Activated CD4-positive, alpha-beta T cell treated with anti-CD3 and anti-CD28 coated beads, Interleukin-10, Interleukin-2, amounts not matched to agents 100 ng/mL and 50 ng/mL, durations not matched to agents 16 hours and 8 hours (primary cell): ENCODE measurements at places on chromosomes 2 and 18.

DNA sequence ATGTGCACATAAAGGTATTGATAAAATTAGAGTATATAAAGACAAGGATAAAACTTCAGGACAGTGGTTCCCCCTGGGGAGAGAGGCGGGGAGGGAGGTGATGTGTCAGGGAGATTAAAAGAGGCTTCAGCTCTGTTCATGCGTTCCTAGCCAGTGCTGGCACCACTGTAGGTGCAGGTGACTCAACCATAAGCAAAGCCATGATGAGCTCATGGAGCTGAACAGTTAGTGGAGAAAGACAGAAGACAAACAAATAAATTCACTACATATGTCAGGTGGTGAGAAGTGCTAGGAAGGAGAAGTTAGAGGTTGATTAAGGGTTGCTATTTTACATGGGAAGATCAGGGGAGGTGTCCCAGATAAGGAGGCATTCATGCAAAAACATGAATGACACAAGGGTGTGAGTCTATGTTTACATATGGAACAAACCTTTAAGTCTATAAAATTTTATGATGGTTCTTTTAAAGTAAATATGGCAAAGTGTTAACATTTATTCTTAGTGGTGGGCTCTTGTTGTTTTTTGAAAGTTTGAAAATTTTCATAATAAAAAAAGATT, 136.0 kb downstream of the ANKRD44 start:
- no peak for DNase-seq

DNA sequence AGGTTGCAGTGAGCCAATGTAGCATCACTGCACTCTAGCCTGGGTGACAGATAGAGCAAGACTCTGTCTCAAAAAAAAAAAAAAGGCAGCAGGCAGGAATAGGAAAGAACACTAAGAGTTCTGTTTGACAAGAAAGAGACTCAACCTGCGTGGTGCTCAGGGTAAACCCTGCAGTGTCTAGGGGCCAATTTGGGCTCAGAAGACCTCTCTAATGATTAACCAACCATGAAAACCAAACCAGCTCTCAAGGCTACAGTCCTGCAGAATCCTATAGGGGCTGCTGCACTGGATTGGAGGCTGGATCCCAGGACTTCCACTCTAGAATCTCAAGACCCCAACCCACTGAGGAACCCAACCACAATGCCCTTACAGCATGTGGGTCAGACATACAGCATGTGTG, 2.4 kb downstream of the TRABD2A start:
- DNase-seq, result no peak

DNA sequence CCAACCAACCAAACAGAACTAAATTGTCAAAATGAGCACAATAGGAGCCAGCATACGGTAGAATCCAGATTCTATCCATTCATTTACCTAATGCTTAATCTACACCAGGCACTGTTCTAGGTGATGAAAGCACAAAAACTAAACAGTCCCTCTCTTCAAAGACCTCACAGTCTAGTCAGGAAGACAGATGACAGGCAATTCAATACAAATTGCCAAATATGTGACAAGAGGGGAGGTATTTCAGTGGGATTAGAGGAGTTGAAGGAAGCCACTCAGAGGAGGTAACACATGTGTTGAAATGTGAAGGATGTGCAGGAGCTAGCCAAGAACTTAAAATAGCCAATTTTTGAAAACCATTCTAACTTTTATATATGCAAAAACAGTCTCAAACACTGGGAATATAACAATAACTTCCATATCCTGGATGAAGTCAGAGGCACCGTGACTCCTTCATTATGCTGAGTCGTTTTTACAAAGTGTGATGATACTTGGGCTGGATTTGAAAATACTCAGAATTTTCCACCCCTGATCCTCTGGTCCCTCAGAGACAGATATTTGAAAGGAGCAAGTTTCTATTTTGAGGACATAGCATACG, 204.9 kb downstream of the PID1 start:
- no peak for DNase-seq

DNA sequence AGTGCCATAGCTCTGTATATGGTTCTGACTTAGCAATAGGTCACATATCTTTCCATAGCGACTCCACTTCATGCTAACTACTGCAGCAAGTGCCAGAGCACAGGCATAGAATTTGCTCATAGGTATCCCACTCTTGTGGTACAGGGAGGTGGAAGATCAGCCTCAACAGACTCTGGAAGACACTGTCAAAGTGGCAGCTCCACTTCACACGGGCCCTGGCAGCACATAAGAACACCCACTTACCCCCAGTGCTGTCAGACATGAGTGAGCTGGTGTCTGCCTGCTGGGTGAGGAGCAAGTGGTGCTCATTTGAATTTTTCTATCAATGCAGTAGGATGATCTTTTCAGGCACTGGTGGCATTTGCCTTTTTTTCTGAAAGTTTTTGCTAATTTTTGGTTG, 48.6 kb downstream of the BCL2L11 start:
- DNase-seq, result no peak

- no peak for DNase-seq
Measured at GRCh38 chr18:2855560-2856350, 8.9 kb downstream of the EMILIN2 start.

GRCh38 chr2:171141320-171141719, 19.4 kb downstream of the TLK1 start:
- DNase-seq, result peak; percentile 27

GRCh38 chr2:158125756-158126498, 24.3 kb downstream of the UPP2 start:
- no peak for DNase-seq

DNA sequence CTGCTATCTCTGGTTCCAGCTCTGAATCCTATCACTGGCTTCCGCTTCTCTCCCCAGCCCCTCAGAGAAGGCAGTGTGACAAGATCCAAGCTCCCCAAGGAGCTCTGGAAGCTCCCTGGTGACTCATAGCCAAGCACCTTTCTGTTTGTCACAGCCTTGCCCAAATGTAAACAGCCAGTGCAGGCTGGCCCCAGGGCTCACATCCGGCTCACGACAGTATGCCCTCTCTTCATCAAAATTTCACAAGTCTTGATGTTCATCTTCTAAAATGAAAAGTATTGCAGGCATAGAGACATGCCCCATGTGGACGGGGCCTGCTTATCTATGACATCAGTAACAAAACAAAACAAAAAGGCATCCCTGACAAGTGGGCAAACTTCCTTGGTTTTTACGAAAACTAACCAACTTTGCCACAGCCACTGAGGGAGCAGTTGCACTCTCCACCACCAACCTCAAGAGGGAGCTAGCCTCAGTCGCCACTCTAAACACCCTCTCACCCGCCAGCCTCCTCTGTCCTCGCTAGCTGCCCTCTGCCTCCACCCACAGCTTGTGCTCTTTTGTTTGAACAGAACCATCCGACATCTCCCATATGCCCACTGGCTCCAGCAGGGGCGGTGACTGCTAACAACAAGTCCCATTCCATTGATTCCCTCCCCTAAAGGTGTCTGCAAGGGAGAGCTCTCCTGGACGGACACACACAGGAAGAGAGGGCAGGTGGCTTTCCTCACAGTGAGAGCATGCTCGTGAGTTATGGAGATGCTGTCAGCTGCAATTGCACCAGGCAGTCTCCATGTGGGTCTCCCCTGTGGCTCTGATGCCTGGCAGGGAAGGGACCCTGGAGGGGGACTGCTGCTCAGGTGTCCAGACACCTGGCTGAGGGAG, 71.0 kb upstream of the DAPL1 start:
- DNase-seq, result no peak

DNA sequence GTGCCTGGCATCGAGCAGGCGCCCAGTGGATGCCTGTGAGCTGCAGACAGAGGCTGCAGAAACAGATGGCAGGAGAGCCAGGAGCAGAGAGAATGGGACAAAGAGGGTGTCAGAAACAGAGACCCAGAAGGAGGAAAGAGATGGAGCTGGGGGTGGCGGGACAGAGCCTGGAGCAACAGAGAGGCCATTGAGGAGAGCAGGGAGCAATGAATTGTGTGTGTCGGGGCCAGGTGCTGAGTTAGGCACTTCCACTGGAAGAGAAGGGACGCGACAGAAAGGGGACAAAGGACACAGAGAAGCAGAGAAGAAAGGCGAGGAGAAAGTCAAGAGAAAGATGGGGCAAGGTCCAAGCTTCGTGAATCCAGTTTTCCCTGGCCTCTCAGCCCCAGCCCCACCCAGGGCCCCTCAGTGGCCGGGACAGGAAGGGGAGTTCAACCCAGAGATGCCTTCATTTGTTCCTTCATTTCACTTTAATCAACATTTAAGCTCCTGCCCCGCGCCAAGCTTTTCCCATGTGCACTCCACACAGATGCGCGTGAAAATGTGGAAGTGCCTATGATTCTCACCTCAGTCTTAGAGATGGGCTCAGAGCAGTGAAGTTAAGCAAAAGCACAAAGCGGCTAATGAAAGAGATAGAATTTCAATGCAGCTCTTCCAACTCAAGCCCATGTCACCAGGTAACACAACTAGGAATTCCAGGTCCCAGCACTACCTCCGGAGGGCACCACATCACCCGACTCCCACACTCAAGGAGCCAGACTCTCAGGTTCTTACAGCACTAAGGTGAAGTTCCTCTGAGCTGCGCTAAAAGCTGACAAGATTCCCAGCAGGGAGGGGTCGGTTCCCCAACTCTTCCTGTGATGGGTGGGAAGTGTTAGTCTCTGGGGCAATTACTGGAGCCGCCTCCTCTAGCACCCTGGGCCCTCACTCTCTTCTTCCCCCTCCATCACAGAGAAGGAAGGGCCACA, 55.1 kb downstream of the TNS1 start:
- DNase-seq, result no peak

DNA sequence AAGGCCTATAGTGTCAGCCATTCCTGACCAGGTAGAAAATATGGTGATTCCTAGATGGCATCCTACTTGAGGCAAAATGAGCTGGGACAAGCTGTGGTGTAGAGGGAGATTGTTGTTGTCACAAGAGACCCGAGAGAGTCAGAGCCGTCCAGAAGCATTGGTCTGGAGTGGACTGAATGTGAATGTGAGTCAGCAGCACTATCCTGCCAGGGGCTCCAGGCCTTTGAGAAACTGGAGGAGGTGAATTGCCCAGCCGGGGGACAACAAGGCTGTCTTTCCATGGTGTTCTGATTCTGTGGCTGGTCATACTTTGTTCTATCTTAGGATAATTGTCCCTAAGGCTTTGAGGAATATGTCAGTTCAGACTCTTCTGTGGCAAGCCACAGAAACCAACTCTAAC, 29.4 kb upstream of the EIF2AK3 start:
- no peak for DNase-seq

DNA sequence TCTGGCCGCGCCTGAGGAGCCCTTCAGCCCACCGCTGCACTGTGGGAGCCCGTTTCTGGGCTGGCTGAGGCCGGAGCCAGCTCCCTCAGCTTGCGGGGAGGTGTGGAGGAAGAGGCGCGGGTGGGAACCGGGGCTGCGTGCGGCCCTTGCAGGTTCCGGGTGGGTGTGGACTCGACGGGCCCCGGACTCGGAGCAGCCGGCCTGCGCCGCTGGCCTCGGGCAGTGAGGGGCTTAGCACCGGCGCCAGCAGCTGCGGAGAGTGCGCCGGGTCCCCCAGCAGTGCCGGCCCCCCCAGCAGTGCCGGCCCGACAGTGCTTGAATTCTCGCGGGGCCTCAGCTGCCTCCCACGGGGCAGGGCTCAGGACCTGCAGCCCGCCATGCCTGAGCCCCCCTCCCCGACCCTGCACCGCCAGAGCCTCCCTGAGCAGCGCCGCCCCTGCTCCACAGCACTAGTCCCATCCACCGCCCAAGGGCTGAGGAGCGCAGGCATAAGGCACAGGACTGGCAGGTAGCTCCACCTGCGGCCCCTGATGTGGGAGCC, 534.2 kb downstream of the ZNF804A start:
- no peak for DNase-seq

DNA sequence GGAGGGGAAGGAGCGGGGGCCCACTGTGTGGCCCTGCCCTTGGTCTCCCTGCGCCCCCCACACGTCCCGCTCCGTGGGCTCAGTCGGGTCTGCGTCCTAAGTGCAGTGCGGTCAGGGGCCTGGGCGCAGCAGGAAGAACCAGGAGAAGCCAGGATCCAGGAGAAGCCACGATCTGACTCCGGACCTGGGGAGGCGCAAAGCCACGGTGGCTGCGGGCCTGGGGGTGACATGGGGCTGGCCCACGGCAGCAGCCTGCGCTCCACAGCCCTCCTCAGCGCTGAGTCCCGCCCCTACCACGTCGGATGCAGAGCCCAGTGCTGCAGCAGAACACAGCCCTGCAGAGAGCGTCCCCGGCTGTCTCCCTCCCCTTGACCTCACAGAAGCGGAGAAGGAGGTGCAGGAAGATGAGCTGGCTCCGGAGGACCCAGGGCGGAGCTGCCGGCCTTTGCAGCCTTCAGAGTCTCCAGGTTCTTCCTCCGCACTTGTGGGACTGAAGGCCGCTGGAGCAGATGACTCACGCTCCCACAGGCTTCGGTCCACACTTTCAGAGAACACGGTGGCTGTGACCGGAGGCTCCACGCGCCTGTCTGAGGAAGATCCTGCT, 589.2 kb upstream of the SALL3 start:
- DNase-seq, result no peak

- DNase-seq, result no peak
Measured at GRCh38 chr2:39429746-39430145, 7.3 kb downstream of the MAP4K3 start.

DNA sequence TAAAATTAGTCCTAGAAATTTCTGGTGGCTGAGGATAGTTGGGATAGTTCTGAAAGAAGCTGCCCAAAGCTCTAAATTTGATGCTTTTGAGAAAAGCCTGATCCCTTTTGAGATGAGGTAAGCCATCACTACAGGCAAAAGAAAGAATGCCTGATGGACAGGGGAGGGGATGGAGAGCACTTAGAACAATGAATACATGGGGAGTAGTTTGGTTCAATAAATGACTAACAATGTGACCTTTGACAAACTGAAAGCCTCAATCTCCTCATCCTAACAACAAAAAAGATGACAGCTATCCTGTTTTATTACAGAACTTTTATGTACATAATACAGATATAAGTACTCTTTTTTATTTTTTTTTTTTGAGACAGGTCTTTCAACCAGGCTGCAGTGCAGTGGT, 42.7 kb downstream of the GFPT1 start:
- no peak for DNase-seq

DNA sequence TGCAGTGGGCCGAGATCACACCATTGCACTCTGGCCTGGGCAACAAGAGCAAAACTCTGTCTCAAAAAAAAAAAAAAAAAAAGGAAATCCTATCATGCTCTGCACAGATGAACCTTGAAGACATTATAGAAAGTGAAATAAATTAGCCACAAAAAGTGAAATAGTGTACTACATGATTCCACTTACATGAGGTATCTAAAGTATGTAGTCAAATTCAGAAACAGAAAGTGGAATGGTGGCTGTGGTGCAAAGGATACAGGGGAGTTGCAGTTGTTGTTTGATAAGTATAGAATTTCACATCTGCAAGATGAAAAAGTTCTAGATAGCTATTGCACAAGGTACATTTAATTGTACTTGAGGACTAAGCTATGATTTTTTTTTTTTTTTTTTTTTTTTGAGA, 5.2 kb downstream of the ZRANB3 start:
- DNase-seq, result peak; percentile 18
